T-helper 2 cell (primary cell): ENCODE measurements at places on chromosomes 11 and 22.

GRCh38 chr22:47200273-47201051 lies 438.0 kb downstream of the TBC1D22A start:
- no peak for DNase-seq

DNA sequence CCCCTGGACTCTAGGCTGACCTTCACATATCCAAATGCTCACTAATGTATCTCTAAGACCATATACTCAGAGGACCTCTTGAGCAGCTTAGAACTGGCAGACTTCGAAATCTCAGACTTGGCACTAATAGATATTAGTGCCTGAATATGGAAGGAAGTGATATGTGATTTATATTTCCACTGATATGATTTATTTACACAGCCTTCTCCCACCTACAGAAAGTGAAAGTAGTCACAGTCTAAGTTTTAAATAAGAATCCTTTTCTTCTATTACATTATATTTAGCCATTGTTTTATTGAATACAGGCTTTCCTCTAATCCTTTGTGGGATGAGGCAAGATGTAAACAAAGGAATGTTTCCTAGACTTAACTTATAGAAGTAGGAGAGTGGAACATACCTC lies 6.7 kb upstream of the NAV2 start:
- no peak for DNase-seq

- DNase-seq: no peak
These were observed 43.5 kb upstream of the TCF20 start for GRCh38 chr22:42313804-42314581.

GRCh38 chr11:63879598-63880402 lies 37.2 kb downstream of the RCOR2 start:
- DNase-seq: no peak

- DNase-seq: no peak
These were observed 1.9 kb downstream of the MAP4K2 start for GRCh38 chr11:64801158-64801464.

- DNase-seq: no peak
These were observed 131.9 kb downstream of the SHANK2 start for GRCh38 chr11:71120471-71120896.

DNA sequence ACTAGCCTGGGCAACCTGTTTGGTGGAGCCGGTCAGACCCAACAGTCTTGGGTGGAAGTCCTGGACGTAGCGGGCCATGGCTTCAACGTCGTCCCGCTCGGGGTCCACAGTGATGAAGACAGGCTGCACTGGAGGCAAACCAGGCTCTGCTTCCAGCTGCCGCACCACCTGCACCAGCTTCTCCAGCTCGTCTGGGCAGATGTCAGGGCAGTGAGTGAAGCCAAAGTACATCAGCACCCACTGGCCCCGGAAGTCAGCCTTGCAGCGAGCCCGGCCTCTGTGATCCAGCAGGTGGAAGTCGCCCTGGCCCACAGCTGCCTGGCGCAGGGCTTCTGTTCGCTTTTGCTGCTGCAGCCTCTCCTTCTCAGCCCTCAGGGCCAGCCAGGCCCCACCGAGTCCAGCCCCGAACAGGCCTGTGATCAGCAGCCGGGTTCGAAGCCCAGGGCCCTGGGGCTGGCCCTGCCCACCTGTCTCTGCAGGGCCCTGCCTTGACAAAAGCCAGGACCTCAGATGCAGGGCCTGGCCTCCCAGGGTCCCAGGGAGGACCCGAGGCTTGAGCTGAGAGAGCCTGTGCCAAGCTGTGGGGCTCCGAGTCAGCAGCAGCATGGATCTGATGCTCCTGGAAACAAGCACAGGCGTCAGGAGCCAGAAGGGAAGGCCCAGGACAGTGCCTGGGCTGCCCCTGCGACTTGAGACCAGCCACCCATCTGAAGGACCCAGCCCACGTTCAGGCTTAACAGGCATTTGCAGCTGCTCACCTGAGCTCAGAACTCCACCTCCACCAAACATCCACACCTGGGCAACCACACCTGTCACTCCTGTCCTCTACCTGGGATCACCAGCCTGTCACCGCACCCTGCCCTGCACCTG lies 1.4 kb downstream of the SCO2 start:
- DNase-seq: no peak

DNA sequence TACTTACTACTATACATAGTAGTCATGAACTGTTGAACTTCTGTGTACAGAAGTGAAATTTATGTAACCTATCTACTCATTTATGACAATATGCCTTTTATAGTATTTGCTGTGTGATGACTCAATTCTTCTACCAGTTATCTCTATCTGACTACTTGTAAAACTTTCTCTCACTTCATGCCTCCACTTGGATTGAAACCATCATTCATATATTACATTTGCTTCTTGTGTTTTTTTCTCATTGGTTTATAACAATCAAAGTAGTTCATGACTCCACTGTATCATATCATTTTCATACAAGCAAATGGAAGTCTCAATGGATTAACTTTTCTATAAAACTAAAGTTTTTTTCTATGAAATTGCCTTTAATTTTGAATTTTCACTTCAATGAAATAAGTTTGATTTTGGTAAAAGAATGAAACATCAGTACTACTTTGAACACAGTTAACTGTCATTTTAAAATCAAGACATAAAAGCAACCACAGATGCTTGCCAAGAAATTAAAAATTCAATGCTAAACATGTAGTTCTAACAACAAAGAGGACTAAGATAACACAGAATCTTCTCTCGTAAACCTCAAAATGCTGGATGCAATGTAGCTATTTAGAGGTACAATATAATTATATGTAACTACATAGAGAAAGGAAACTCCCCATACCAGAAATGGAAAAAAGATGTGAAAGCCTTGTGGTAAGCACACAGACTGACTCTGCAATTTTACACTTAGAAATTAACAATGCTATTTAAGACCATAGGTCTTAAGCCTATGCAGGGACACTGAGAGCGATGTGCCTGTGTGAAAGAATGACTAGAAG lies 27.6 kb upstream of the EXPH5 start:
- peak; percentile 41 for DNase-seq

GRCh38 chr11:76048763-76049162 lies 157.5 kb downstream of the WNT11 start:
- no peak for DNase-seq

- no peak for DNase-seq
These were observed 12.2 kb upstream of the TPP1 start for GRCh38 chr11:6631361-6631890.

GRCh38 chr11:63673579-63673978 lies 2.4 kb upstream of the ATL3 start:
- DNase-seq: no peak

DNA sequence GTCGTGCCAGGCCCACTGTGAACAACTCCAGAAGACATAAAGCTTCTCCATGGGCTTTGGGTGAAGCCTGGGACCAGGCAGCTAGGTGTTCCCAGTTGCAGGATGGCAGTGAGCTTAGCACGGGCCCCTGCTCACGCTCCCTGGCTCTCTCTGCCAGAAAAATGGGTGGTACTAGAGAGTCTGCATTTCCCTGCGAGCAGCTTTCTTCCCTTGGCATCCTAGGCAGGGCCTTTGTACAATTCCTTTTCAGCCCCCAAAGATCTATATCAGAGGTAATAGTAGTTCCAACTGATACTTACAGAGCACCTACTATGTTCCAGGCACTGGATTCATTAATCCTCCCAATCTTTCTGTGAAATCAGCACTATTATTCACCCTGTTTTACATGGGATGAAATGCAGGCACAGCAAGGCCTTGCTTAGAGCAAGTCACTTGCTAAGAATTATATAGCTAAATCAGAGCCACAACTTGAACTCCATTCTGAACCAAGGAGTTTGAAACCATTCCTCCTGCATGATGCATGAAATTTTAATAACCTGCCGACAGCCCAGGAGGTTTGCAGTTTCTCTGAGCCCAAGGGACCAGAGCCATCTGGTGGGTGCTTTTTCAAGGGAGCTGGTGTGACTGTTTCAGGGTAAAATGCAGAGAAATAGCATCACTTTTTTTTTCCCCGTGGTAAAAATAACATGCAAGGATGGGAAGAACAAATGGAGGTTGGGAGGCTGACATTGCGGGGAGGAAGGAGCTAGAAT lies 22.7 kb downstream of the NAV2 start:
- no peak for DNase-seq

DNA sequence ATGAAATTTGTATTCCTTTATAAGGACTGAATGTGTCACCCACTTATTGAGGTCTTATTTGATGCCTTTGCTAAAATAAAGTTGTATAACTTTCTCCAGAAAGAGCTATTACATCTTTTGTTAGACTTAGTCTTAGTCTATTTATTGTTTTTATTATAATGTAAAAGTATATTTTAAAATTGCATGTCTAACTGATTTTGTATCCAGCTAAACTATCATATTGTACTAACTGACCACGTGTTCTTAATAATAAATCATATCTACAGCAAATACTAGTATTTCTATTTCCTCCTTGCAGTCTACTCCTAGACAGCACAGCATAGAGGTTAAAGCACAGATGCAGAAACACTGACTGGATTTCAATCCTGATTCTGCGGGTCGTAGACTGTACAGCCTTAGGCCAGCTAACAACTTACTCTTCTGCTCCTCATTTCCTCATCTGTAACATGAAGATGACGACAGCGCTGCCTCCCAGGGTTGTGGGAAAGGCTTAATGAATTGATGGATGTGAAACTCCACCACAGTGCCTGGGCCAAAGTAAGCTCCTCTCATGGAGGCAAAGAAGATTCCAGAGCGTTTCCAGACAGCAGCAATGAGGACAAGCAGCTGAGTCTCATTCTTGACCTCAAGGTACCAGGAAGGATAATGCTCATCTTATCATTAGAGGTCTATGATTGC lies 13.2 kb downstream of the IFITM10 start:
- DNase-seq: no peak

GRCh38 chr22:31676700-31677099 lies 14.7 kb upstream of the PISD start:
- peak; percentile 87 for DNase-seq
